ENCODE measurements at places on chromosomes 3 and 15. TPM values are rescaled to one million over a fixed set of nuclear protein-coding genes. Genes with fewer than 3 reads are reported as not detected.
A peak's percentile ranks its signal among the peaks of the same experiment; 100 is the strongest.

DNA sequence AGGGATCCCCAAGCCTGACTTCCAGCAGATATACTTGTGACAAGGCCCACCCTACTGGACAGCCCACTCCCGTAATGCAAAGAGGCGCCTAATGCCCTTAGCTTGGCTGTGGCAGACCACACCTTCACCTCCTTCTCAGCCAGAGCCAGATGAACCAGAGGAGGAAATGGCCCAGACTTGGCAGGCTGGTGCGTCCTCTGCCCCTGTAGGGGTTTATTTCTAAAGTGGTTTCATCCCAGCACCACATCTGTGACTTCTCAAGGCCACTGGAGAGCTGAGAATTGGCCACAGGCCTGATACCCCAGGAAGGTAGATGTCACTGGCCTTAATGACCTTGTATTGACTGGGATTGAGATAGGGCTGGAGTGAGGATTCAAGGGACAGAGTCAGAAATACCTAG is 29.5 kb downstream of the BOC start:
- no peak overlapping the region for H3K4me3 ChIP-seq
- H3K4me1 ChIP-seq: peaks cover 6% of the 10 kb centered on the region
- no peaks in the 10 kb centered on the region for H3K36me3 ChIP-seq
- H3K27me3 ChIP-seq: no peaks in the 10 kb centered on the region
- H3K27ac ChIP-seq: no peak overlapping the region

Gene IL20RB
- 3.6 TPM for total RNA-seq

- DNase-seq: no peak
- no peak overlapping the region for H3K27ac ChIP-seq
- no peak overlapping the region for H3K4me3 ChIP-seq
- no peaks in the 10 kb centered on the region for H3K36me3 ChIP-seq
- H3K4me1 ChIP-seq: no peaks in the 10 kb centered on the region
Observed at GRCh38 chr3:38369186-38369585, 22.6 kb downstream of the XYLB start.

- H3K4me3 ChIP-seq: no peak overlapping the region
- no peak overlapping the region for H3K27ac ChIP-seq
- no peaks in the 10 kb centered on the region for H3K27me3 ChIP-seq
- peaks cover 13% of the 10 kb centered on the region for H3K4me1 ChIP-seq
Observed at GRCh38 chr3:73549051-73549600, 75.6 kb downstream of the PDZRN3 start.

- H3K27ac ChIP-seq: no peak overlapping the region
- no peaks in the 10 kb centered on the region for H3K36me3 ChIP-seq
- no peak overlapping the region for H3K4me3 ChIP-seq
- no peaks in the 10 kb centered on the region for H3K27me3 ChIP-seq
Observed at GRCh38 chr15:74547616-74548015, 6.6 kb downstream of the ARID3B start.

Gene ANKRD63
- 11.4 TPM for total RNA-seq

DNA sequence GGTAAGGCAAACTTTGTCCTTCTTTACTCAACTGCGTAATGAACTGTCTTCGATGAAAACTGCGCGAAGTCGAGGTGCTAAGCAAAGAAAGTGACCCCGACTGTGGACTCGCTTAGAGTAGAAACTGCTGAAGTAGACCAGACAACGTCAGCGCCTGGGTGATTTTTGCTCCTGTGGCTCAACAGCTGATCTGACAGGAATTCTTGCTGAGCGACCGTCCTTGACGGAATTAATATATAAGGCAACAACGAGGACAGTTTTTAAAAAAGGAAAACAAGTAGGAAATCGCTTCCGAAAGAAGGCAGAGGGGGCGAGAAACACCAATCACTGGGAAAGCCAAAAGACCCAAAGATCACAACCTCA is 541 bp downstream of the RPS27L start:
- H3K27me3 ChIP-seq: no peaks in the 10 kb centered on the region
- peak; percentile 48 for DNase-seq
- H3K36me3 ChIP-seq: peaks cover 36% of the 10 kb centered on the region
- H3K4me1 ChIP-seq: peaks cover 8% of the 10 kb centered on the region
- peak overlapping the region; percentile 69 for H3K4me3 ChIP-seq

DNA sequence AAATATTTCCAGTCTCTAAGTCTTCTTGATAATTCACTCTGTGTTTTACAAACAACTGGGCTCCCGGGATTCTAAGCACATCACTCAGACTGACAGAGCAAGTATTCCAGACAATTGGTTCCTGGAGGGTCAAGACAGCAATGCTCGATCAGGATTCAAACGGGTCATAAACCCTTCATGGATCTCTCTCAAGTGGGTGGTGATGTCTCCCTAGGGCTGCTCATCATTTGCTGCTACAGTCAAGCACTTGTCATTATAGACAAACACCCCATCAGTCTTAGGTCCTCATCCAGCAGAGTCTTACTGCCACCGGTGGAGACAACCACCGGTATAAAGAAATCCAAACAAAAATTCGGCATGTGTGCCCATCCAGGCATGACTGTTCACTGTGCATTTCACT is 921.1 kb downstream of the FHIT start:
- no peak overlapping the region for H3K27ac ChIP-seq
- H3K27me3 ChIP-seq: no peaks in the 10 kb centered on the region
- DNase-seq: no peak
- H3K4me1 ChIP-seq: no peaks in the 10 kb centered on the region

Gene NR1I2
- 0.08 TPM for total RNA-seq

DNA sequence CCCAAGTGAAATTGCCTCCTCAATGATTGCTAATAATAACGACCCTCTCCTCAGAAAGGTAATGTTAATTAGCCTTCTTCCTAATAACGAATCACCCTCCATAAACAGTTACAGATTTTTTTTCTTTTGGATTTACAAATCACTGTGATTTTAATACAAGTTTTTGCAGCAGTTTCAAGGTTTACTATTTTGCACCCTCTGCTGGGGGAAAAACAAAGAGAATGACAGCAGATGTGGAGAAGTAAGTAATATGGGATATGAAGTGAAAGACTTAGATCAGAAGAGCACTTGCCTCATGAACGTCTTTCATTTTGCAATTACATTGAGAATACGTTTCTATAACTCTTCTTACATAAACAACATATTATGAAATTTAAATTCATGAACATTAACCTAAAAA is 16.1 kb upstream of the CNTN3 start:
- H3K27me3 ChIP-seq: no peaks in the 10 kb centered on the region
- no peak overlapping the region for H3K27ac ChIP-seq
- H3K4me3 ChIP-seq: no peak overlapping the region
- DNase-seq: no peak
- H3K4me1 ChIP-seq: no peaks in the 10 kb centered on the region

- DNase-seq: no peak
- no peak overlapping the region for H3K27ac ChIP-seq
- no peaks in the 10 kb centered on the region for H3K27me3 ChIP-seq
- H3K4me1 ChIP-seq: no peaks in the 10 kb centered on the region
Observed at GRCh38 chr3:146476094-146476740, 6.9 kb upstream of the PLSCR2 start.

- H3K4me3 ChIP-seq: no peak overlapping the region
- peak overlapping the region; percentile 62 for H3K27ac ChIP-seq
Observed at GRCh38 chr15:59918994-59919951, 84.8 kb upstream of the FOXB1 start.

Gene IL5RA
- total RNA-seq: not detected

Gene GPR156
- 0.34 TPM for total RNA-seq

DNA sequence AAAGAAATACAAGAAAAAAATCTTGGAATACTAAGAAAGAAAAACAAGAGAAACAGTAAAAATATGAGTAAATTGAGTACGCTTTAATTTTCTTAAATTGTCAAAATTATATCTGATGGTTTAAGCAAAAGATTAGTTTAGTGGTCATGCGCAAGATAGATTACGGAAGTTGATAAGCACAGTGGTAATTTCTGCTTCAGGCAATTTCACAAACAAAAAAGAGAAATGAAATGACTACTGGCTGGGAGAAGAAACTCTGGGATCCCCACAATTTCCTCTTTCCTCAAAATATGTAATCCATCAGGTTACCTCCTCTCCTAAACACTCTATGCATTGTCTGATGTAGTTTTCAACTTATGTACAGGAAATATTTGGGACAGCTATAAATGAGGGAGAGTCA is 9.0 kb downstream of the MYD88 start:
- no peak for DNase-seq
- no peak overlapping the region for H3K4me3 ChIP-seq
- H3K4me1 ChIP-seq: no peaks in the 10 kb centered on the region
- H3K36me3 ChIP-seq: no peaks in the 10 kb centered on the region

Gene MESP1
- not detected for total RNA-seq

Gene TRAK1
- 8.1 TPM for total RNA-seq

Gene TMEM108
- not detected for total RNA-seq

DNA sequence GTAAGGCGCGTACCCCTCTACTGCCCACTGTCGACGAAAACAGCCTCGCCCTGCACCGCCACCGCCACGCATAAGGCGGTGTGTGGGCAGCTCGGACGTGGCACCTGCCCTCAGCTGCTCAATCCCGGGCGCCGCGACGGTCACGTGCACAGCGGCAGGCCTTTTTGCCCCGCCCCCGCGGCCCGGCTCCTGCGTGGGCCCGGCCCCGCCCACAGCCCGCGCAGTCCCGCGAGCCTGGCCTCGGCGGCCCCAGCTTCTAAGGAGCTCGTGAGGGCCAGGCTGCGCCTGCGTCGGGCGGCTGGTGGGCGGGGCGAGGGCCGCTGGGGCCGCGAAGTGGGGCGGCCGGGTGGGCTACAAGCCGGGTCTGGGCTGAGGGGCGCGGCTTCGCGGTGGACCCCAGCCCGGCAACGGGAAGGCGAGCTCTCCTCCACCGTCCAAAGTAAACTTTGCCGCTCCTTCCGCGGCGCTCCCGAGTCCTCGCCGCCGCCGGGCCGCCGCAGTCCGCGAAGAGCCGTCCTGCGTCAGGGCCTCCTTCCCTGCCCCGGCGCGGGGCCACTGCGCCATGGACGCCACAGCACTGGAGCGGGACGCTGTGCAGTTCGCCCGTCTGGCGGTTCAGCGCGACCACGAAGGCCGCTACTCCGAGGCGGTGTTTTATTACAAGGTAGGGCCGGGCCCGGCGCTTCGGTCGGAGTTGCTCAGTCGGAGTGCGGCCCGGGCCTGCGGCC is at the start of gene CAPN7:
Gene CAPN7, plus strand, starts transcription at position 313 of the 728 bp plus-strand sequence. Its CDS starts 250 bp downstream, at position 563.
- peak; percentile 86 for DNase-seq
- peaks cover 20% of the 10 kb centered on the region for H3K36me3 ChIP-seq
- H3K27me3 ChIP-seq: no peaks in the 10 kb centered on the region
- peaks cover 4% of the 10 kb centered on the region for H3K4me1 ChIP-seq

Gene CD80
- not detected for total RNA-seq

Gene CYP11A1
- total RNA-seq: 1.3 TPM

- H3K27me3 ChIP-seq: no peaks in the 10 kb centered on the region
- 0 out of 2 replicates have a peak, but pooled peaks cover under 1% of the 10 kb centered on the region for H3K36me3 ChIP-seq
- H3K4me3 ChIP-seq: no peak overlapping the region
- H3K4me1 ChIP-seq: peaks cover 22% of the 10 kb centered on the region
- no peak overlapping the region for H3K27ac ChIP-seq
Observed at GRCh38 chr15:40053079-40053830, 14.3 kb upstream of the SRP14 start.

DNA sequence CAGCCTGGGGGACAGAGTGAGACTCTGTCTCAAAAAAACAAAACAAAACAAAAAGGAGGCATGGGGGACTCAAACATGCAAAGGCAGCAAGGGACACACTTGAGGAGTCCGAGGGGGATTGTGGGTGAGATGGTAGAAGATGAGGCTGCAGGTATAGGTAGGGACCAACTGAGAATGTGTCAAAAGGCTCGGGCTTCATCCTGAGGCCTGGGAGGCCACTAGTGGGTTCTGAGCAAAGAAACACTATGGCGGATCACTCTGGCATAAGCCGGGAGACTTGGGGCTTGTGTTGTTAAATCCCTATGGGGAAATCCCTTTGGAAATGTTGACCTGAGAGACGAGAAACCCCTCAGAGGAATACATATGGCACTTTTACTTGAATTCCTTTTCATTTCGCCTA is 21.2 kb downstream of the ZNF710 start:
- no peaks in the 10 kb centered on the region for H3K27me3 ChIP-seq
- no peak for DNase-seq
- H3K36me3 ChIP-seq: no peaks in the 10 kb centered on the region
- no peaks in the 10 kb centered on the region for H3K4me1 ChIP-seq
- H3K27ac ChIP-seq: no peak overlapping the region
- no peak overlapping the region for H3K4me3 ChIP-seq

Gene NPAP1
- total RNA-seq: not detected

Gene KY
- not detected for total RNA-seq

DNA sequence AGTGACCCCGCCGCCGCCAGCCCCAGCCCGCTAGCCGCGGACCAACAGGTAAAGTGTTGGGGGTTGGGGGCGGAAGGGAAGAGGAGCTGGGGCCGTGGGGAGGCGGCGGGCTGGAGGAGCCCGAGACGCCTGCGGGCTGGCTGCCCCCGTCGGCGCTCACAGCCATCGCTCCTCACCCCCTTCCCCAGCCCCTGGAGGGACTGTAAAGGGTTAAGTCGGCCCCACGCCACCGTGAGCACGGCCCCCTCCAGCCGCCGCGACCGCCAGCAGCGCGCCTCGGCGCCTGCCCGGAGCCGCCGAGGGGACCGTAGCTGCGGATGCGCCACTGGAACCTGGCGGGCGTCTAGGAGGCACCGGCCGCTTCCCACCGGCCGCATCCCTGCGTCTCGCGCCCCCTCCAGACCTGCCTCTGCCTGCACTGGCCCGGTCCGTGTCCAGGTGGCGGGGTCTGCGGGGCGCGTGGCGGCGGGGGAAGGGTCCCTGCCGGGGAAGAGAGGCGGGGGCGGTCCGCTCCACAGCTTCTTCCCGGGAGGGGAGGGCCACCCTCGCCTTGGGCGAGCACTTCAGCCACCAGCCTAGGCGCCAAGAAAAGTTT is 522 bp downstream of the MED12L start:
- H3K27me3 ChIP-seq: peaks cover 54% of the 10 kb centered on the region
- H3K36me3 ChIP-seq: no peaks in the 10 kb centered on the region
- H3K4me1 ChIP-seq: peaks cover 20% of the 10 kb centered on the region
- H3K27ac ChIP-seq: no peak overlapping the region

Gene AADACL2
- not detected for total RNA-seq

DNA sequence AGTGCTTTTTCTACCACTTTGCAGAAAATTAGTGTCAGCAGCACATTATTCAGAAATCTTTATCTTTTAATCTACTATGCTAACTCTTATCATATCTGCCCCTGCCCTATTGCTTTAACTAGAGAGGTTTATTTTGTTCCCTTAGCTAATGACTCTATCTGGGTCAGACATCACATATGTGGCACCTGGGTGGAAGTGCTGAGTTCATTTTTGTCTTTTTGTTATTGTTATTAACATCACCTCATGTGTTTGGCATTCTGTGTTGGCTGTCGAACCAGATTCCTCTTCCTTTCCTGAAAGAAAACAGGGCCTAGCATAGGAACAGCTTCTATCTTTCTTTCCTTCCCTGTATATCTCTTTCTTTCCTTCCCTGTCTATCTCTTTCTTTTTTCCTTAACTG is 100.7 kb downstream of the RBMS3 start:
- H3K36me3 ChIP-seq: peaks cover 11% of the 10 kb centered on the region
- H3K4me3 ChIP-seq: no peak overlapping the region
- H3K4me1 ChIP-seq: peaks cover 16% of the 10 kb centered on the region
- DNase-seq: no peak

- no peak overlapping the region for H3K27ac ChIP-seq
- no peaks in the 10 kb centered on the region for H3K27me3 ChIP-seq
- H3K36me3 ChIP-seq: no peaks in the 10 kb centered on the region
- no peak overlapping the region for H3K4me3 ChIP-seq
Observed at GRCh38 chr15:88393719-88394519, 73.3 kb downstream of the MRPL46 start.

- no peaks in the 10 kb centered on the region for H3K36me3 ChIP-seq
- H3K4me1 ChIP-seq: no peaks in the 10 kb centered on the region
- H3K27ac ChIP-seq: no peak overlapping the region
- DNase-seq: no peak
Observed at GRCh38 chr3:195815169-195815771, 3.5 kb upstream of the MUC4 start.

GRCh38 chr3:45923755-45924154 is 19.5 kb upstream of the CXCR6 start:
- no peak overlapping the region for H3K4me3 ChIP-seq
- no peaks in the 10 kb centered on the region for H3K27me3 ChIP-seq
- no peak for DNase-seq
- peaks cover 12% of the 10 kb centered on the region for H3K4me1 ChIP-seq

Gene UROC1
- total RNA-seq: not detected
